ENCODE measurements at places on chromosomes 11 and 22.

- no peak for DNase-seq
Measured at GRCh38 chr11:100705447-100705846, 18.4 kb downstream of the ARHGAP42 start.

GRCh38 chr11:100581318-100581717, 105.8 kb upstream of the ARHGAP42 start:
- no peak for DNase-seq

- no peak for DNase-seq
Measured at GRCh38 chr11:99683933-99684332, 663.2 kb downstream of the CNTN5 start.

DNA sequence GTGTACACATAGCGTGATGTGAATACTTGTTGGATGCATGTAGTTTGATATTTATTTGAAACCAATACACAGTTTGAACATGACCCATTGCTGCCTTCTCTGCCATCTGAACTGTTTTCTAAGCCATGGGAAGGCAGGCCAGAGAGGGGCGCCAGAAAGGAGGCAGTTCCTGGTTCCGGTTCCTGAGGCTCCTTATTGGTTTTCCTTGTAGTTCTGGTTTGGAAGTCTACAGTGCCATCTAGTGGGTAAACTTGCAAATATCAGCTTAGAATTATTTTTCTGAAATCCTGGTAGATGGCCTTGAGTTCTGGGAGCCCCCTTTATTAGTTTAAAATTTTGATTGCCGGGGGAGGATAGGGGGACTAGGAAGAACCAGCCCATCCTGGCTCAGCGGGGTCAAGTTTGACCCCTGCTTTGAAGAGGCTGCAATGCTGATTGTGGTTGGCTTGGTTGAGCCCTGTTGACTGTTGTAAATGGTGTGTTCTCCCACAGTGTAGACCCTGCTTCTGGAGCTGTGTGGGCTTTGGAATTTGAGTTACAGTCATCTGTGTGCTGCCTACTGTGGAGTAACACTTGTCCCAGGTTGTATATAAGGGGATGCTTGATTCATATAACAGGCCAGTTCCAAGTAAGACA, 48.4 kb downstream of the GRAMD1B start:
- no peak for DNase-seq

GRCh38 chr11:34986883-34987520, 70.6 kb downstream of the PDHX start:
- DNase-seq, result no peak

- no peak for DNase-seq
Measured at GRCh38 chr11:109347304-109347703, 74.7 kb upstream of the C11orf87 start.
